ENCODE measurements at places on chromosomes 12 and 14.

DNA sequence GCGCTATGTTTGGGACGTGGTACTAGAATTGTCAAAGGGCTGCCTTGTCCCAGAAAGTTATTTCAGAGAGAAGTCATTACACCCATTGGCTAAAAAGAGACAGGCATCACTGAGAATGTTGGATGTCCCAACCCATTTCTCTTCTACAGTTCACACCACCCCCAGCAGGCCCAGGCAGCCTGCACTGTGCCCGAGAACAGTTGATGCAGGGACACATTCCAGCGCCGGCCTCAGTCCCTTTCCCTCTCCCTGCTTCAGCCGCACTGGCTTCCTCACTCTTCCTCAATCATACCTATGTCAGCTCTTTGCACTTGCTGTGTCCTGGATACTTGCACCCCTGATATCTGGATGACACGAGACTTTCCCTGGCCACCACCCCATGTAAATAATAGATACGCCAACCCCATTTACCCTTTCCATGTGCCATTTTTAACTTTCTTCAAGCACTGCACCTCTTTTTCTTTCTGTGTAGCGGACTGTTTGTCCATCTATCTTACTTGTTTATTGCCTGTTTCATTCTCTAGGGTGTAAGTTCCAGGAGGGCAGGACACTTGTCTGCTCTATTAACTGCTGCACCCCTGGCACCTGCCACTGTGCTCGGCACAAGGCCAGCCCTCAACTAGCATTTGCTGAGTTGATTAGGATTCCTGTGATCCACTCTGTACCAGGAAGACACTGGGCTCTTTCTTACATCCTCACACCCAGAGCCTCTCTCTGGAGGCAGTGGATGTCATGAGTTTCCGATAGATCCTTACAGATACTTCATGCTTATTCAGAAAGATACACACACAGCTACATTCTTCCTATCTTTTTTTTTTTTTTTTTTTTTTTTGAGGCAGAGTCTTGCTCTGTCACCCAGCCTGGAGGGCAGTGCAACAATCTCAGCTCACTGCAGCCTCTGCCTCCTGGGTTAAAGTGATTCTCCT is 76.6 kb upstream of the CEP83 start:
- H3K36me3 ChIP-seq: no peaks in the 10 kb centered on the region
- H3K4me1 ChIP-seq: peaks cover 6% of the 10 kb centered on the region
- no peak for DNase-seq
- peaks cover 4% of the 10 kb centered on the region for H3K27me3 ChIP-seq

DNA sequence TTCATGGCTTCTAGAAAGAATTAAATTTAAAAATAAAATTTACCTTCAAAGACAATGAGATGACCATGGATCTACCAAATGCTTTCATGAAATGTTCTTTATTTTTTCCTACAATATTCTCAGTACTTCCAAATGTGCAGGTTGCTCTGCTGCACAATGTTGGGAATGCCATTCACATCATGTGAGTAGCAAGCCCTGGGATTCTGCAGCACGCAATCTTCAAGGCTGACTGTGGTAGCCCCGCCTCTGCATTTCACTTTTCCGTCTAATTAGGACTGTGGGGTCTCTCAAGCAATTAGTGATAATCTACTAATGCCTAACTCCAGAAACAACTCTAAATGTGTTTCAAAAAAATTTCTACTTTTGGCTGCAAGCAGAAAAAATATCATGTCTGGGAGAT is 13.7 kb upstream of the NTN4 start:
- H3K27ac ChIP-seq: peak overlapping the region; percentile 3
- H3K4me3 ChIP-seq: no peak overlapping the region
- H3K36me3 ChIP-seq: peaks cover 11% of the 10 kb centered on the region
- H3K27me3 ChIP-seq: no peaks in the 10 kb centered on the region
- H3K4me1 ChIP-seq: peaks cover 67% of the 10 kb centered on the region

- no peak overlapping the region for H3K4me3 ChIP-seq
- H3K27me3 ChIP-seq: peaks cover 3% of the 10 kb centered on the region
- H3K27ac ChIP-seq: no peak overlapping the region
These were observed 66.7 kb downstream of the PDE3A start for GRCh38 chr12:20434996-20435395.

GRCh38 chr14:102317564-102318248 is 1.8 kb upstream of the ZNF839 start:
- no peaks in the 10 kb centered on the region for H3K36me3 ChIP-seq
- DNase-seq: no peak
- H3K4me3 ChIP-seq: peak overlapping the region; percentile 98
- peak overlapping the region; percentile 91 for H3K27ac ChIP-seq
- H3K4me1 ChIP-seq: peaks cover 64% of the 10 kb centered on the region

DNA sequence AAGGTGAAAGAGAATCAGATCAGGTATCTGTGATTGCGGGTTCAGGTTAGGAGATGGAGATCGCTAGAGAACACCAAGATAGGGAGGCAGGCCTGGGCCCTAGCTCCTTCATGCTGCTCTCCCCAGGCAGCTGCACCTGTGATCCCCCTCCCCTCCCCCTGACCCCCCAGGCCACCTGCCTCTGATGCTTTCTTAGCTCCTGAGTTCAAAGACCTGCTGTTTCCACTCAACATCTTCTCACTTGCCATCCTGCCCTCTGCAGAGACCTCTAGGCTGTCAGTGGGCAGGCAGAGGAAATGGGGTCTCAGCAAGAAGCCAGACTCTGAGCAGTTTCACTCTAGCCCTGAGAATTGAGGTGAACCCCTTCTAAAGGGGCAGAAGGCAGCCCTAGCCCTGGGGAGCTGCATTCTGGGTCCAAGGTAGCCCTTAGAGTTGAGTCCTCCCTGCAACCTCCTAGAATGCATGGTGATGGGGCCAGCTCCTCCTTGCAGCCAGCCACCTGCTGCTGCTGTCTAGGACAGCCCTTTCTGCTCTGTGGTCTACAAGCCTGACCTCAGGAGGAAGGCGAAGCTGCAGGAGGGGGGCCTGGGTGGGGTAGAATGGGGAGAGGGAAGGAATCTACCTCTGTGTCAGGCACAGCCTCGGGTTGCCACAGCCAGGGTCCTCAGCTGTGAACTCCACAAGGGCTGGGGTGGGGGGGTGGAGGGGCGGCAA is 6.4 kb upstream of the SLC48A1 start:
- H3K4me1 ChIP-seq: peaks cover 5% of the 10 kb centered on the region
- peaks cover 3% of the 10 kb centered on the region for H3K27me3 ChIP-seq

DNA sequence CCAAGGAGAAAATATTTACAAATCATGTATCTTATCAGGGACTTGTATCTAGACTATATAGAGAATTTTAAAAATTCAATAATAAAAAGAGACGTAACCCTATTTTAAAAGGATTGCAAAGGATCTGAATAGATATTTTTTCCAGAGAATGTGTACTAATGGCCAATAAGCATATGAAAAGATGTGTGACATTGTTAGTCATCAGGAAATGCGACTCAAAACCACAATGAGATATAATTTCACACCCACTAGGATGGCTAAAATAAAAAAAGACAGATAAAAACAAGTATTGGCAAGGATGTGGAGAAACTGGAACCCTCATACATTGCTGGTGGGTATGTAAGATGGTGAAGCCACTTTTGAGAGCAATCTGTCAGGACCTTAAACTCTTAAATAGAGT is 141.9 kb upstream of the BMP4 start:
- H3K4me3 ChIP-seq: no peak overlapping the region
- peaks cover 14% of the 10 kb centered on the region for H3K36me3 ChIP-seq
- H3K27me3 ChIP-seq: peaks cover 2% of the 10 kb centered on the region
- H3K4me1 ChIP-seq: no peaks in the 10 kb centered on the region
- H3K27ac ChIP-seq: no peak overlapping the region

DNA sequence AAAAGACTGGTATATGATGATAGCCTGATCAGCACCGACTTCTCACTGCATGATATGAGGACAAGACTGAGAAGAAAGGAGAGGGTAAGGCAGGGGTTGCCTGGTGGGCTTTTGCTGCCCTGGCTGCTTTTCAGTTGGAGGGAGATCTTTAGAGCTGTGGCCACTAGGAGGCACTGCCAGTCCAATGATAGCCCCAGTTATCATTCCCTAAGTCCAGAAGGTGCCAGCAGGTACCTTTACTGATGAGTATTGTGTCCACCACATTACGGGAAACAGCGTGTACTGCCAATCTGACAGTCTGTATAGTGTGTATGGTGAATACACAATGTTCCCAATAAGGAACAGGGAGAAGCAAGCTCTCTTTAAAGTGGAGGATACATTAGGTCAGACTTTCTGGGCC is 55.8 kb upstream of the CCDC175 start:
- H3K4me1 ChIP-seq: no peaks in the 10 kb centered on the region
- no peak for DNase-seq
- no peaks in the 10 kb centered on the region for H3K27me3 ChIP-seq
- H3K36me3 ChIP-seq: no peaks in the 10 kb centered on the region
- H3K4me3 ChIP-seq: no peak overlapping the region

DNA sequence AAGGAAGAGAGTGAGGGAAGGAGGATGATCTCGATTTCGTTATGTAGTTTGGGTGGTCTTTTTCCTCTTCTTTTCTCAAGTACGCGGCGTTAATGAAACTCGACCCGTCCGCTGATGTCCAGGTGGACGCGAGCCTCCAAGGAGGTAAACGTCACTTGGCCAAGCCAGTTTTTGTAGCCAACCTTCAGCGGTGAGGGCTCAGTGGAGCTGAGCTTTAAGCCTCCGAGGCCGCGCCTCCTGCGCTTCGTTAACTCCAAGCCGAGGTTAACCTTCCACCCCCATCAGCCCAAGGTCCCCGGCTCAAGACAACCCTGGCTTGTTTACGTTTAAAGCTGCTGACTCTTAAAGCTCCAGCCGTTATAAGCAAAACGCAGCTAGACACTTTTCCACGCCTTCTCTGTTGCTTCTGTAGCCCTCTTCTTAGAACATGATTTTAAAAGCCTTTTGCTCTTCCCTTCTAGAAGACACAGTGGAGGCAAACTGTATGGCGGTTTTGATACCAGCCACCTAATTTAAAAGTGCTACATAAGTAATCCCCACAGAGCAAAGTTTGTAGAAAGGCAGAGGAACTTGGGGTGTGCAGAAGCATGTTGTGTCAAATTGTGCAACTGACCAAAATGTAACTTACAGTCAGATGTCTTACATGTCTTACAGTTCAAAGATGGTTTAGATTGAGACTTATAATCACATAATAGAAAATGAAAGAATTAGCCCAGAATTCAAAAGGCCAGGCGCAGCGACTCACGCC is 923 bp upstream of the ITPR2 start:
- H3K27ac ChIP-seq: peak overlapping the region; percentile 63
- peaks cover 5% of the 10 kb centered on the region for H3K27me3 ChIP-seq
- peak overlapping the region; percentile 99 for H3K4me3 ChIP-seq

- peaks cover 33% of the 10 kb centered on the region for H3K4me1 ChIP-seq
- no peaks in the 10 kb centered on the region for H3K36me3 ChIP-seq
- DNase-seq: no peak
- H3K27ac ChIP-seq: peak overlapping the region; percentile 80
- H3K27me3 ChIP-seq: no peaks in the 10 kb centered on the region
These were observed 69.9 kb downstream of the TBK1 start for GRCh38 chr12:64521833-64522232.

DNA sequence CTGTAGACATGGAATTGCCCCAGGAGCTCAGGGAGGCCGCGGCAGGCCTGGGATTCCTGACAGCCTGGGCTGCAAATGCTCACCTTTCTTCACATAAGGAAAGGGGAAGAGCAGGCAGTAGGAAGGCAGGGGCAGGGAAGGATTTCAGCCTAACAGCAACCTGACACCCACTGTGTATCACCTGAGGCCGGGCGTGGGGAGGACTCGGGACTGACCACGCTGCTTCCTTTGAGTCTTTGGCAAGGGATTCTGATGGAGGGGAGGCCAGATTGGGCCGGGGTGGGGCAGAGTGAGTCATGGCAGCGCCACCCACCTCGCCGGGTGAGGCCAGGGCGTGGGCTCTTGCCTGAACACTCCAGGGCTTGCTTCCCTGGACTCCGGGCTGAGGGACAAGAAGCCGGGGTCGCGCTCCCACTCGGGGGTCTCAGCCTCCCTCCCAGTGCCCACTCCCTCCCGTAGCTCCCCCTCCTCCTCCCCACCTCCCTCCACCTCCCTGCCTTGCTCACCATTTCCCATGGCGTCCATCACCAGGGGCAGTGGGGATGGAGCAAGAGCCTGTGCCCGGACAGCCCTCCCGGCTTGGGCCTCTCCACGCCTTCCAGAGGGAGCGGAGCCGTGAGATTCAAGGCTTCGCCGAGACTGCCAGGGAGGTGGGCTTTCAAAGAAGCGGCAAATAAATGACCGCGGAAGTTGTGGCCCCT is 247.9 kb upstream of the RTL1 start:
- H3K27me3 ChIP-seq: peaks cover 20% of the 10 kb centered on the region
- no peaks in the 10 kb centered on the region for H3K36me3 ChIP-seq
- H3K4me3 ChIP-seq: no peak overlapping the region
- no peak for DNase-seq
- H3K4me1 ChIP-seq: no peaks in the 10 kb centered on the region

DNA sequence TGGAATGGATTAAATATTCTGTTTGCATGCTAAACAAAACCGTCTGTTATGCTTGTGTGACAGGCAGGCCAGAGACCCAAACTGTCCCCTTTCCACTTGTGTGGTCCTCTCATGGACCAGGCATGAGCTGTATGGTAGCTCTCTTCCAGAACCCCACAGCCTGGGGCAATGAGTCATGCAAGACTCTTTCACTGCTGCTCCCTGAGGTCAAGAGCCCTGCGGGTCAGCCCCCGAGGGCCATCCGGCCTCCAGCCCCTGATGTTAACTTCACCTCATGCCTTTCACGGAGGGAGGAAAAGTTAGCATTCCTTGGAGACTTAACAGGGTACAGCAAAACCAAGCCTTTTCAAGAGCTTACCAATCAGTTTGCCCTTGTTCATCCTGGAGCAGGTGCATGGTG is 239.1 kb upstream of the DIO3 start:
- DNase-seq: no peak
- no peak overlapping the region for H3K4me3 ChIP-seq
- 0 out of 2 replicates have a peak, but pooled peaks cover 5% of the 10 kb centered on the region for H3K36me3 ChIP-seq
- H3K27ac ChIP-seq: no peak overlapping the region

DNA sequence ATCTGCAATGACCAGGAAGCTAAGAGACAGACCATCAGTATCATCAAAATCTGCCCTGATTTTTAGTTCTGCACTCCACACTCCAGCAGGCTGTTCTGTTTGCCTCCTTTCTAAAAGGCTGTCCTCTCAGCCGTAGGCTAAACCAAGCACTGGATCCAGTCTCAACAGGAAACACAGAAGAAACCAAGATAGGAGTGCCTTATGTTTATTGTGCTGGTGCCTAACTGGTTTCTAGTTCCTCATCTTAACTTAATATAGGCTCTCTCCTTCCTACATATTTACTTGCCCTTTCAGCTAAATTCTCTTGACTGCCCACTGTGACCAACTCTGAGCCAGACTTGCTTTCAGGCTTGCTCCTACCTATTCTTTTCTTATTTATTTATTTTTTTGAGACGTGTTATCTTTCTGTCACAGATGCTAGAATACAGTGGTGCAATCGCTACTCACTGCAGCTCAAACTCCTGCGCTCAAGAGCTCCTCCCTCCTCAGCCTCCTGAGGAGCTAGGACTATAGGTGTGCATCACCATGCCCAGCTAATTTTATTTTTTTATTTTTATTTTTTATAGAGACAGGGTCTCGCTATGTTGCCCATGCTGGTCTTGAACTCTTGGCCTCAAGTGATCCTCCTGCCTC is 30.8 kb downstream of the GALNT4 start:
- H3K4me1 ChIP-seq: peaks cover 30% of the 10 kb centered on the region
- no peaks in the 10 kb centered on the region for H3K27me3 ChIP-seq
- DNase-seq: no peak
- H3K4me3 ChIP-seq: no peak overlapping the region
- H3K36me3 ChIP-seq: peaks cover 5% of the 10 kb centered on the region

GRCh38 chr12:56469007-56469930 is 891 bp downstream of the SPRYD4 start:
- peak overlapping the region; percentile 95 for H3K27ac ChIP-seq
- H3K27me3 ChIP-seq: peaks cover 2% of the 10 kb centered on the region
- H3K4me3 ChIP-seq: peak overlapping the region; percentile 98
- no peak for DNase-seq
- H3K4me1 ChIP-seq: peaks cover 15% of the 10 kb centered on the region

- peaks cover 28% of the 10 kb centered on the region for H3K27me3 ChIP-seq
- no peaks in the 10 kb centered on the region for H3K36me3 ChIP-seq
- H3K27ac ChIP-seq: no peak overlapping the region
These were observed 4.6 kb downstream of the KIF26A start for GRCh38 chr14:104142946-104143470.
